Lower leg skin (tissue), 4 donors: ENCODE measurements at places on chromosomes 3 and 15.

DNA sequence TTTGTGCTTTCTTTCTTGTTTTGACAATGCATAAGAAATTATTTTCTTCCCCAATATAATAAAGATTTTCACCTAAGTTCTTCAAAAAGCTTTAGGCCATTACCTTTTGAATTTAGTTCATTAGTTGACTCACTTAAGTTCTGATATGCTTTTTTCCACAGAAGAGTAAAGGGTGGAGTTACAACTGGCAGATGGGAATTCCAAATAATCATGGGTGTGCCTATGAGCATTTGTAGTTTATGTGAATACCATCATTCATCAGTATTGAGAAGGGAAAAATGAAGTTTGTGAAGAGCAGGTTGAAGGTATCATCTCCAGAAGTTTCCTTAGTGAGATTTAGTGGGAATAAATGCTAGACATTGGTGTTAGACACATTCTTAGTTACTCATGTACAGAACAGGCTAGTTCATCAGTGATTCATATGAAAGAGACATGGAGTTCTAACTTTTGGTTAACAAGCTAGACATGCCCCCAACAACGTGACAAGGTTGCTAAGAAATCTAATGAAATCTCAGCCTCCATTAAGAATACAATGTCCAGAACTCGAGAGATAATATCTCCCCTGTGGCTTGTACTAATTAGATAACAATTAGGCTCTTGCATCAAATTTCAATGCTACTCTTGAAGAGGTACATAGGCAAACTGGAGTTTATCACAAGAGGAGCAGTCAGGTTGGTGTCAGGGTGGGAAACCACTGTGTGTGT, 16.9 kb upstream of the ALCAM start:
- DNase-seq: no peak

DNA sequence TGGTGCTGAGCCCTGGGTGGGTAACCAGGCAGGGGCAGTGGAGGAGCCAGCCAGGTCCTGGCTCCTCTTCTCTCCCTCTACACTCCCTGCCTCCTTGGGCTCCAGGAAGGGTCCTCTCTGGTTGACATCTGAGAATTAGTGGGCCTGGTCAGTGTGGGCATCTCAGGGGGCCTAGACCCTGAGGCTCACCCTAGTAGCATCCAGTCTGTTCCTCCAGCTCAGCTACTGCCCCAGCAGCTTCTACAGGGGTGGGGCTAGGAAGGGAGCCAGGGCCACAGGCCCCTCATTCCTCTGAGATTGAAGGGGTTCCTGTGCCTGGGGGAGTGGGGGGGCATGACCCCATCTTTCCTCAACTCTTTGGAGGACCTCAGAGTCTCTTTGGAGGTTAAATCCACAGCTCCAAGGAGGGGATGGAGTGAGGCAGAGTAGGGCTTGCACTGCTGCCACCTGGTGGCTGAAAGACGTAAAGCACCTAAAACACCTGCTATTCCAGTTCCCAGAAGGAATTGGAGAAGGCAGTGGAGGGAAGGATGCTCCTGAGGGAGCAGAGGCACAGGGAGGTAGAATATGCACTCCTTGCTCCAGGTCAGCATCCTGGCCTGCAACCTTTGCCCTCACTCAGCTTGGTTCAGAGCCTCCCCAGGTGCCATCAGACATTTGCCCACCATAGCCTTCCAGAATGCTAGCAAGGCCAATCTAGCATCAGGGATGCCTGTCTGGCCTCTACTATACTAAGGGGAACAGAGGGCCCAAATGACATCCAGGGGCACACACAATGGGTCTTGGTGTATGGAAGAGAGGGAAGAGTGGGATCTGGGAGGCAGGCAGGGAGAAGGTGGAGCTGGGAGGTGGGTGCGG, 25.1 kb downstream of the C3orf18 start:
- DNase-seq: peak; percentile 93

DNA sequence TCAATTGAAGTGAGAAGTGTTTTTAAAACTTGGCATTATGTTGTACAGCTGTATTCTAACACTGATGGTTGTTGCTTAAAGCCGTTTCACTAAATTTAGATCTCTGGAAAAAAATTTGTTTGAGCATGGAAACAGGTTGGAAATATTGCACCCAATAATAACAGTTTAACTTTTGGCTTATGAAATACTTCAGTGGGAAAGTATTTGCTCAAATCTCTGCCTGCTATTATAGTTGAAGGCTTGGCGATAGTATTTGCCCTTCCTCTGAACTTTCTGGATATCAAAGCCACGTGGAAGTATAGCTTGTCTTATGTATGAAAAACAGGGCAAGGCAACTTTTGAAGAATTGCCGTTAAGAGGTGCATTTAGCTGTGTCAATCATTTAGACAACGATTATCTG, 270.3 kb upstream of the LRRFIP2 start:
- DNase-seq: no peak

DNA sequence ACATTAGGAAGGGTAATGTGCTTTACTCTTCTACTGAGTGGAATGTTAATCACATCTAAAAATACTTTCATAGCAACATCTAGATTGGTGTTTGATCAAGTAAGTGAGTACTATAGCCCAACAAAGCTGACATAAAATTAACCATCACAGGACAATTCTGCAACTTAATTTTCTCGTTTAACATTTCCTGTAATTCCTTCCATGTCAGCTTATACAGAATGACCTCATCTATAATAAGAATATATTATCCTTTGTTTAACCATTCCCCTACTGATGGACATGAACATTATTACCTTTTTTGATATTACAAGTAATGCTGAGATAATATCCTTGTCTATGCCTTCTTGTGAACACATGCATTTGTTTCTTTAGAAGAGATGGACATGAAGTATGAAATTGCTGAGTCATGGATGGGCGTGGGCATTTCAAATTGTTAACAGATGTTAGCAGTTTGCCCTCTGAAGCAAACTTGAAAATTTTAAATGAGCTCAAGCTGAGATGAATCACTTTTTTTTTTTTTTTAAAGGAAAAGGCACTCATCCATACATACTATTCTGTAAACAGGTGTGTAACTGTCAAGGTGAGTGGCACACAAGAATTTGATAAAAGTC, 85.1 kb downstream of the OXNAD1 start:
- DNase-seq: no peak

DNA sequence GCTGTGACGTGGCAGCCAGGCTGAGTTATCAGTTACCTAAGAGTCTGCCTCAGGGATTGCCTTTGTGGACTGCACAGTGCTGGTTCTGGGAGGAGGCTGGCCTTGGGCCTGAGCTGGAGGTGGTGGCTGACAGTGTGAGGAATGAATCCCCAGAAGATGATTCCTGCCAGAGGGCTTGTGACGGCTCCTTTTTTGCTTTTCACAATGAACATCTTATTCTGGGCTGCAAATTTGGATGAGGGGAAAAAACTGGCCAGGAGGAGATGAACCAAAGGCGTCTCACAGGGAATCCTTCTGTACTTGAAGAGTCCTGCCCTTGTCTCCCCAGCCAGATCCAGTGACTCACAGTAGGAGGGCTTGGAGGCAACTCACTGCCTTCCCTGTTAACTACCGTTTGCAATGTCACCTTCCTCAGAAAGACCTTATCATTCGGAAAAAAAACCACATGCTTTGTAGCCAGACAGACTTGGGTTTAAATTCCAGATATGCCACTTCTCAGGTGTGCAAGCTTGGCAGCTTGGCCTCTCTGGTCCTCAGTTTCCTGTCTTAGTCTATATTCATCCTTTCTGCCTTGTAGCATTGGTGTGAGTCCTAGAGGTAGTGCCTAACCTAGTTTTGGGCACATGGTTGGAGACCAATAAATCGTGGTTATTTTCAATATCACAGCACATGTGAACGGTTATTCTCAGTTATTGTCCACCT, 19.1 kb downstream of the ST6GAL1 start:
- no peak for DNase-seq

- DNase-seq: no peak
These were observed 299.7 kb upstream of the LMCD1 start for GRCh38 chr3:8201886-8202285.

DNA sequence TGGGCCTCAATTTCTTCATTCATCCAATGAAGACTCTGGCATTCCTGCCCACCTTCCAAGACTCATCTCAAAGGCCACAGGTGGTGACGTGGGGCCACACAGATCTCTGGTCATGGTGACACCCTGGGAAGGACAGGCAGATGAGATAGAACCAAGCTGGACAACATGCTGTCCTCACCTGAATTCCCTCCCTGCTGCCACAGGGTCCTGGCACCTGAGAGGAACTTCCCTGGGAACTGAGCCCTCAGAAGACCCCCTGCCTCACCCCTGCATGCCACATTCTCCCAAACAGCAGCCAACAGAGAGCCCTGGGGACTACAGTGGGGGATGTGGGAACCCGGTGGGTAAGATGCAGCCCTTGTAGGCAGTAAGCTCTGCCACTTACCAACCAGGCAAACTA, 10.7 kb downstream of the KLF15 start:
- DNase-seq: no peak

DNA sequence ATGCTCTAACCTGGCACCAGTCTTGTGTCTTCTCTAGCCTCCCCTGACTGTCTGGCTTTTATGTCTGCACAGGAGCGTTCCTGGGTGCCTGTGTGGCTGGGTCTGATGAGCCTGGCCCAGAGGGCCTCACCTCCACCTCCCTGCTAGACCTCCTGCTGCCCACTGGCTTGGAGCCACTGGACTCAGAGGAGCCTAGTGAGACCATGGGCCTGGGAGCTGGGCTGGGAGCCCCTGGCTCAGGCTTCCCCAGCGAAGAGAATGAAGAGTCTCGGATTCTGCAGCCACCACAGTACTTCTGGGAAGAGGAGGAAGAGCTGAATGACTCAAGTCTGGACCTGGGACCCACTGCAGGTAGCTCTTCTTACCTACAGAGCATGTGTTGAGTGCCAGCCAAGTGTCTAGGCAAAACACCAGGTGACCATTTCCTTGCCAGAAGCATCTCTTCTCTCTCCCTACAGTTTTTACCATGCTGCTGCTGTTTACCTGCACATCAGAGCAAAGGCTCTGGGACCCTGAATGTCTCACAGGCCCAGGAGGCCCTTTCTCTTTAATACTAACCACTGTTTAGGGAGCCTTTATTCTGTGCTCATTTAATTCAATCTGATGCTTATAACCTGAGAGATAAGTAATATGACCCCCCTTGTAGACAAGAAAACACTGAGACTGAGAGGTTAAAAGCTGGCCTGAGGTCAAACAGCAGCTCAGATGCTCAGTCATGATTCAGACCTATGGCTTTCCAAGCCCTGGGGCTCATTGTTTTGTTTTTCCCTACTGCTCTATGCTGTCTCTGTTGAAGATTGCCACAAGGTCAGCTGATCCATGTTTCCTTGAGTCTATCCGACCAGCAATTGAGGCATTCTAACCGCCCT, 10.4 kb downstream of the PODXL2 start:
- peak; percentile 74 for DNase-seq

DNA sequence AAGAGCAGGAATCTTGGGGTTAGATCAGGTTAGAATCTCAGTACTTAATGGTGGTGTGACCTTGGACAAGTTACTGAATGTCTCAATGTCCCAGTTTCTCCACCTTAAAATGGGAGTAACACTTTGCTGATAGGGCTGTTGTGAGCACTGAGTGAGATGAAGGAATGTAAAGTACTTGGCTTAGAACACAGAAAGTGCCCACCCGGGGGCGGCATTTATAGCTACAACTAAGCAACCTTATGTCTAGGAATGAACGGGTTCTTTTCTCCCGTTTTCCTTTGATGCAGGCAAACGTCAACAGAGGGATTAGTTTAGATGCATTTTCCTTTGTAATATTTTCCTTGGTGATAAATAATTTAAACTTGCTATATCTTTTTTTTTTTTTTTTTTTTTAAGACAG, 176.6 kb downstream of the USP13 start:
- no peak for DNase-seq

DNA sequence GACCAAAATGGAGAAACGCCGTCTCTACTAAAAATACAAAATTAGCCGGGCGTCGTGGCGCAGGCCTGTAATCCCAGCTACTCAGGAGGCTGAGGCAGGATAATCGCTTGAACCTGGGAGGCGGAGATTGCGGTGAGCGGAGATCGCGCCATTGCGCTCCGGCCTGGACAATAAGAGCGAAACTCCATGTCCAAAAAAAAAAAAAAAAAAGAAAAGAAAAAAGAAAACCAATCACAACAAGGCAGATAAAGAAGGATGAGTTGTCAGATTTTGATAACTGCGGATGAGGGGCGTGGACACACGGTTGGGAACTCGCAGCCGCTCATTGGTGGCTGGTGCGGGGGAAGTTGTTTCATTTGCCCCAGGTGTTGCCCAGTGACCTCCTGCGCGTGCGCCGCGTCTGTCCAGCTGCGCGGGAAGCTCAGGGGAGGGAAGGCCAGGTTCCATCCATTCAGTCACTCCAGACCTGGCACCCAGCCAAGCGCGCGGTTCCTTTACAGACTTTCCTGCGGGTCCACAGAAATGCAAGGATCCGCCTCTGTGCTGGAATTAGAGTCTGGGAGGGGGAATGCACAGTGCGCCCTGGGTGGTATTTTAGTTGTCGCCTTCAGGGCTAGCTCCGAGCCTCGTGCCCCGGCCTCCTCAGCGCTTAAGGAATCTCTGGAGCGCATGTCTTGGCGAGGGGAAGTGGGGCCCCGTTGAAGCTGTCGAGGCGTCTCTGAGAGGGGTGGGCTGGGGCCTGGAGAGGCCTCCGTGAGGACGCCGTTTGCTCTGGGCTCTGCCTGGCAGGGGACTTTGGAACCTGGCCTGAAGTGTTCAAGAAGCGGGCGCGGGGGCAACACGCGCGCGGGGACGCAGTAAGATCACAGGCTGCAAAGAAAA, 708 bp upstream of the GCHFR start:
- DNase-seq: peak; percentile 58

GRCh38 chr15:48802867-48803266, 8.0 kb downstream of the CEP152 start:
- no peak for DNase-seq

- DNase-seq: no peak
These were observed 192.5 kb upstream of the TSC22D2 start for GRCh38 chr3:150215616-150216015.

DNA sequence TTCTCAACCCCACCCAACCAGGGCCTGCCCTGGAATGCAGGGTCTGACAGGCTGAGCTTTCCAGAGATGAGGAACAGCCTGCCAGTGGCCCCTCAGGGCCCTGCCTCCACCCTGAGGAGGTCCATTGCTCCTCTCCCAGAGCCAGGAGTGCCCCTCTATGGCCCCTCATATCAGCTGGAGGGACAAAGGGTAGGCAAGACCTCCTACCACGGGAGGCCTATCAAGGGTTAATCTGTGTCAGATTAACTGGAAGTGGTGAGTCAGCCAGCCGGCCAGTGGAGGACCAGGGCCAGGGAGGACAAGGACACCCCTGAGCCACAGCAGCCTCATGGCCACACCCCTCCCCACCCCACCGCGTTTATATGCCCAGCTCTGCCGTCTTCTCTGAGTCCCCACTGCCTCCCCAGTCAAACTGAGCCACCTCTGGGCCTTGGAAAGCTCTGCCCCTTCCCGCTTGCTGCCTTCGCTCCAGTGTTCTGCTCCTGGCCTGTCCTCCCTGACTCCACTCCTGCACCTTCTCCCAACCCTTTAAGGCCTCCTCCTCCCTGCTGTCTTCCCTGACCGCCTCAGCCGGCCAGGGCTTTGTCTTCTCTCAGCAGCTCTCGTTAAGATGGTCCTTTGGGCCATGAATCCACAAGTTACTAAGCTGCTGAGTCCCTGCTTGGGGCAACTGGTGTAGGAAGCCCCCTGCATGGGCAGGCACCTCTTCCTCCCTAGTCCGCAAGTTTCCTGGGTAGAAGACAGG, 6.5 kb downstream of the CCDC33 start:
- DNase-seq: no peak
